ENCODE measurements at places on chromosomes 5 and 9. TPM values are rescaled to one million over a fixed set of nuclear protein-coding genes. Genes with fewer than 3 reads are reported as not detected.
A peak's percentile ranks its signal among the peaks of the same experiment; 100 is the strongest.

GRCh38 chr5:123845356-123846100, 333.6 kb downstream of the CSNK1G3 start:
- no peak overlapping the region for H3K27ac ChIP-seq
- no peaks in the 10 kb centered on the region for H3K36me3 ChIP-seq
- DNase-seq, result no peak
- no peaks in the 10 kb centered on the region for H3K27me3 ChIP-seq
- H3K4me1 ChIP-seq, result no peaks in the 10 kb centered on the region
- H3K4me3 ChIP-seq, result no peak overlapping the region

GRCh38 chr9:133919253-133920115, 72.6 kb downstream of the VAV2 start:
- H3K4me3 ChIP-seq, result no peak overlapping the region
- H3K27ac ChIP-seq, result no peak overlapping the region
- H3K36me3 ChIP-seq, result no peaks in the 10 kb centered on the region
- peaks cover 12% of the 10 kb centered on the region for H3K4me1 ChIP-seq
- H3K27me3 ChIP-seq, result no peaks in the 10 kb centered on the region

GRCh38 chr5:179111267-179112207, 51.4 kb downstream of the ZNF354C start:
- no peaks in the 10 kb centered on the region for H3K27me3 ChIP-seq
- DNase-seq, result no peak
- H3K36me3 ChIP-seq, result peaks cover 4% of the 10 kb centered on the region
- no peaks in the 10 kb centered on the region for H3K4me1 ChIP-seq
- H3K4me3 ChIP-seq, result no peak overlapping the region

GRCh38 chr9:33105959-33106358, 29.5 kb upstream of the SMU1 start:
- peaks cover 3% of the 10 kb centered on the region for H3K36me3 ChIP-seq
- no peaks in the 10 kb centered on the region for H3K27me3 ChIP-seq
- no peak for DNase-seq
- H3K4me3 ChIP-seq, result no peak overlapping the region
- peaks cover 30% of the 10 kb centered on the region for H3K4me1 ChIP-seq

DNA sequence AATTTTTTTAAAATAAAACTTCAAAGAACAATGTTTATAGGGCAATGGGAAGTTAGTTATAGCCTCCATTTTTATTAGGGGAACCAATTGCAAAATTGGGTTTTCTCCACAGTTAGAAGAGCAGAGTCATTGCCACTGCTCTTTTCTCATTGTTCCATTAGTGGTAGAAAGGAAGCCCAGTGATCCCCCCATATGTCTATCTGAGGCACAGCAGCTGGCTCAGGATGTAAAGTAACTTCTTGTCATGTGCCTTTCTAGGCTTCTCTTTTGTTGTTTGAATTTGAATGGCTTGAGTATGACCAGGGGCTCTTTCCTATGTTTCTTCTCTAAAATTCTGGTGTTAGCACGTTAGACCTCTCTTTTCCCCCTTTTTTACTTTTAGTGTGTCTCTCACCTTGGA, 61.2 kb downstream of the UBAP1 start:
- DNase-seq, result no peak
- no peaks in the 10 kb centered on the region for H3K4me1 ChIP-seq
- H3K27me3 ChIP-seq, result no peaks in the 10 kb centered on the region
- H3K36me3 ChIP-seq, result peaks cover 44% of the 10 kb centered on the region
- H3K27ac ChIP-seq, result no peak overlapping the region

- H3K27ac ChIP-seq, result peak overlapping the region; percentile 27
- H3K4me3 ChIP-seq, result peak overlapping the region; percentile 8
- H3K36me3 ChIP-seq, result peaks cover 5% of the 10 kb centered on the region
- peaks cover 80% of the 10 kb centered on the region for H3K4me1 ChIP-seq
Observed at GRCh38 chr5:98779264-98779877, 5.9 kb downstream of the RGMB start.

GRCh38 chr9:20906326-20906725, 125.1 kb downstream of the HACD4 start:
- no peaks in the 10 kb centered on the region for H3K4me1 ChIP-seq
- H3K27ac ChIP-seq, result no peak overlapping the region
- H3K36me3 ChIP-seq, result no peaks in the 10 kb centered on the region
- H3K4me3 ChIP-seq, result no peak overlapping the region
- no peaks in the 10 kb centered on the region for H3K27me3 ChIP-seq

- no peak for DNase-seq
- H3K4me3 ChIP-seq, result no peak overlapping the region
- no peaks in the 10 kb centered on the region for H3K36me3 ChIP-seq
- no peaks in the 10 kb centered on the region for H3K4me1 ChIP-seq
- H3K27me3 ChIP-seq, result no peaks in the 10 kb centered on the region
- no peak overlapping the region for H3K27ac ChIP-seq
Observed at GRCh38 chr9:2341126-2341525, 280.5 kb upstream of the VLDLR start.

- no peaks in the 10 kb centered on the region for H3K36me3 ChIP-seq
- DNase-seq, result no peak
- no peak overlapping the region for H3K27ac ChIP-seq
- H3K4me1 ChIP-seq, result no peaks in the 10 kb centered on the region
Observed at GRCh38 chr5:117803533-117803932, 1184.8 kb downstream of the DTWD2 start.

- peaks cover 21% of the 10 kb centered on the region for H3K36me3 ChIP-seq
- H3K4me1 ChIP-seq, result peaks cover 25% of the 10 kb centered on the region
- peak overlapping the region; percentile 72 for H3K4me3 ChIP-seq
- H3K27ac ChIP-seq, result peak overlapping the region; percentile 66
Observed at GRCh38 chr9:128724744-128725211, 851 bp upstream of the ZDHHC12 start.

GRCh38 chr5:109597893-109598292, 91.8 kb upstream of the MAN2A1 start:
- no peak overlapping the region for H3K27ac ChIP-seq
- H3K27me3 ChIP-seq, result no peaks in the 10 kb centered on the region
- no peak overlapping the region for H3K4me3 ChIP-seq
- no peaks in the 10 kb centered on the region for H3K36me3 ChIP-seq

DNA sequence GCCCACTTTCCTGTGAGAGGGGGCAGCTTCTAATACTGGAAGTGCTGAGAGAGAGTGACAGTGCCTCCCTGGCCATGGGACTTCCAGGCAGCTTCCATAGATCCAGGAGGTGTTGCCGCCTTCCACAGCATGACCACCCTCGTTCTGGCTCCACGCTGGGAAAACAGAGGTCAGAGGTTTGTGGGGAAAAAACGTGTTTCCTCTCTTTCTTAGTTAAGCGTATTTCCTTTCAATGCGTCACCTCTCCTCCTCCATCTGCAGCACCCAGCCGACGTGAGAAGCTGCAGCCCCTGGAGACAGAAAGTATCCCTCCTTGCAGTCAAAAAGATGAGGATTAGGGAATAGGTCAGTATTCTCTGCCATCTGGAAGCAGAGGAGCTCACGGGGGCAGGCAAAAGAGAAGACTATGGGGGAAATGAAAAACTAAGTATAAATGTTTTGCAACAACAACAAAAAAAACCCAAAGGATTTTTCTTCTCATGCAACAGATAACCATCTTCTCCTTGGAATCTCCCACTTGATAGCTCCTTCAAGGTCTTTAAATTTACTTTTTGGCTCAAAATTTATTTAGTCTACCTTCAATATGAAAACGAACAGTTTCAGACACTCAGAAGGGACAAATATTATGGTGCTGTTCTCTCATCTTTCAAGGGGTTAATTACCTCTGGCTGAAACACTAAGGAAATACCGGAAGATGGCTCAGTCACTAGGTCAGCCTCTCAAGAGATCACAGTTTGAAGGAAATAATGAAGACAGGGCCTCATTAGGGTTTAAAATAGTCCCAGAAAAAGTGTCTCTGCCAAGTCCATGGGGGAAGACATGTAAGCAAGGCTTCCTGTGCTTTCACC, 38.0 kb downstream of the MTMR12 start:
- H3K27me3 ChIP-seq, result no peaks in the 10 kb centered on the region
- H3K36me3 ChIP-seq, result peaks cover 48% of the 10 kb centered on the region
- no peak overlapping the region for H3K4me3 ChIP-seq
- peak; percentile 40 for DNase-seq
- H3K4me1 ChIP-seq, result peaks cover 6% of the 10 kb centered on the region
- H3K27ac ChIP-seq, result no peak overlapping the region

DNA sequence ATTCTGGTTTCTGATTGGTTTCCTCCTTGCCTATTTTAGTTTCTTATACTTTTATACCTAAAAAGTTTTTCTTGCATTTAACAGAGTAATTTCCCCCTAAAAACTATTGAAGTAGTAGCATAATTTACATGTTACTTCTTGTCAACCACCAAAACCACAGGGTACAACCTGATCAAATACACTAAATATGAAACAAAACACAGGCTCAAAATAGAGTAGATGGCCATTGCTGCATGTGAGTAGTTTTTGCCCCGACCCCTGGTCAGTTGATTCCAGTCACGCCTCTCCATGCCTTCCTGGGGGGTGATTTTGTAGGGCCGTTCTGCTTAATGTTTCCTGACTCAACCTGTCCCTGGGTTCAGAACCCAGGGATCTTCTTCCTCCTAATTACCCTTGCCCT, 101.8 kb downstream of the TLE4 start:
- H3K27me3 ChIP-seq, result no peaks in the 10 kb centered on the region
- H3K36me3 ChIP-seq, result no peaks in the 10 kb centered on the region
- H3K4me3 ChIP-seq, result no peak overlapping the region
- no peak for DNase-seq
- H3K27ac ChIP-seq, result no peak overlapping the region

DNA sequence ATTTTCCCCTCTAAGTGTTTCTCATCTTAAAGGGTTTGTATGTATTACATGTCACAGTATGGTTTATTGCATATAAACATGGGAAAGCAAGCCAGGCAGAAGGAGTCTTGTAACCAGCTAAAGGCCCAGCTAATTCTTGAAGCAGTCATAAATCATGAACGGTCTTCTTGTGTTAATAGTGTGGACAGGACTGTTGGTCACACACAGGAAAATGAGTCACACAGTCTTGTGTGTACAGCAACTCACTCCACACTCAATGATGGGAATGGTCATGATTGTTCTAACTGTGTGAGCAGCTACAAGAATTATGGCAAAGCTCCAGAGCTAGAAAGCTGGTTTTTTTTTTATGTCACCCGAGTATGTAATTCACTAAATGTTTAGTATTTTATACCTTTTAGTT, 123.9 kb downstream of the GHR start:
- DNase-seq, result no peak
- H3K27me3 ChIP-seq, result no peaks in the 10 kb centered on the region
- H3K4me3 ChIP-seq, result no peak overlapping the region
- peaks cover 2% of the 10 kb centered on the region for H3K4me1 ChIP-seq

DNA sequence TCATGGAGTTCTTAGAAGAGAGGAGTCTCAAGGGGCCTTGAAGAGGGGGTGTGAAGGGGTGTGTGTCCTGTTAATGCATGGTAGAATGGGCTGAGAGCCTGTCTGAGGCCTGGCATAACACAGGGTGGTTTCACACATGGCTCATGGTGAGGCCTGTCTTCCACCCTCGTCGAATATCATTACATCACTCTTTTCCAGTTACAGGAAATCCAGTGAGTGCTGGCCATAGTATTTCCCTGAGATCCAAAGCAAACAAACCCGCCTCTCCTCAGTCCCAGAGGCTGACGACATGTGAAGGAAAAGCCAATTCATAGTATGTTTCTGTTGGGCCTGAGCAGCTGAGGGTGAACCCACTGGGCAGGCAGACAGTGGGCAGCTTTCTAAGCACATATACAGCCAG, 159.4 kb upstream of the NR3C1 start:
- H3K4me3 ChIP-seq, result no peak overlapping the region
- no peaks in the 10 kb centered on the region for H3K27me3 ChIP-seq
- DNase-seq, result no peak
- no peak overlapping the region for H3K27ac ChIP-seq

ARL14EPL gene
- total RNA-seq, result not detected

CYSRT1 gene
- 43.6 TPM for total RNA-seq

CCNO gene
- 3.8 TPM for total RNA-seq

OLFM1 gene
- total RNA-seq, result 9.6 TPM

COL15A1 gene
- total RNA-seq, result 8.0 TPM

FAM163B gene
- not detected for total RNA-seq

HAVCR2 gene
- total RNA-seq, result 2.7 TPM
